ENCODE measurements at places on chromosomes 11 and 22.

DNA sequence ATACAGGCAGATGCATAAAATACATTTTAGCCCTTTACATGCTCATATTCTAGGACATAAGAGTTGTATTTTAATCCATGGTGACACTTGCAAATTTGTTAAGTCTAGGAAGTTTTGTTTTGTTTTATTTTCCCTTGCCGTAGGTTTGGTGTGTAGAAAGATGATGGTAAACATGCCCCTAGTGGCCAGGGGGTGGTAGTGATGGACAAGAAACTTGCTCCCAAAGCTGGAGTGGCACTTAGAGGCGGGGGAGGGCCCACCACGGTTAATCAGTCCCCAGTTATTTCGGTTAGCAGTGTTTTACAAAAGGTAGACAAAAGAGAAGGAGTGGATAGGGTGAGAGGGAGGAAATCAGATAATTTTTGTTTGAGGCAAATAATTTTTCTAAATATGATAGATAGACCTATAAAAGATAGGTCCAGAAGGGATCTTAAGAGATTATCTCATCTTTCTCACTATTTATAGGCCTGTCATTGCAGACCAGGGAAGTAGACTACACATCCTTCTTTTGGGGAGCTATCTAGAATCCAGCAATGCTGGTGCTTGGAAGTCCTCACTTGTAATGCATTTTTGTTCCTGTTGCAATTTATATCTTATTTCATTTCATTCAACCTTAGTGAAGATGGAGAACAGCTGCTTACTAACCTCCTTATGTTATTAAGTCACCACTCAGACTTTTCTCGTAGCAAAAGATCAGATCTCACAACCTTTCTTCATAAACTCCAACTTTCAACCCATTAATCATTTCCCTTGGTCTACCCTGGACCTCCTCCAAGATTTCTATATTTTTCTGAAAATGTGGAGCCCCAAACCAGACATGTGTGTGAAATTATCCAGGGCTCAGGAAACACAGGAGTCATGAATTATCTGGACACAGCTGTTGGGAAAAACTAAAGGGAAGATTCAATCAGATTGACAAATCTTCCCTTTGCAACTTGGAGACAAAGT lies 5.9 kb upstream of the BDNF start:
- no peak for DNase-seq

GRCh38 chr11:108715239-108715638 lies 50.4 kb downstream of the DDX10 start:
- no peak for DNase-seq

DNA sequence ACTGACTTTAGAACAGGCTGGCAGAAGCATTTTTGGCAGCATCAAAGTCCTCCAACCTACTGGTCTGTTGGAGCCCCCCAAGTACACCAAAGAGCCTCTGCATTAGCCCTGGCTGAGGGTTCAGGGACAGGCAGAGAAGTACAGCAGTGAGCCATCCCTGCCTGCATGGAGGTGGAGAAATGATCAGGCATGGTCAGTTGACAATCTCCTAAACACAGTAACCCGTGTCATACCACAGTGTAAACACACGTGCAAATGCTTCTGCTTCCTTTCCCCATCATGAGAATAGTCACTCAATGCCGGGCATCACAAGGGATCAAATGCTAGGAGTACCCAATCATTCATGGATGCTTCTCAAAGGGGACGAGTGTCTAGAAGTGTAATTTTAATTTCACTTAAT lies 8.2 kb downstream of the SERPIND1 start:
- DNase-seq = no peak

- DNase-seq = peak; percentile 27
These were observed 2.6 kb upstream of the UCP3 start for GRCh38 chr11:74011360-74012073.

DNA sequence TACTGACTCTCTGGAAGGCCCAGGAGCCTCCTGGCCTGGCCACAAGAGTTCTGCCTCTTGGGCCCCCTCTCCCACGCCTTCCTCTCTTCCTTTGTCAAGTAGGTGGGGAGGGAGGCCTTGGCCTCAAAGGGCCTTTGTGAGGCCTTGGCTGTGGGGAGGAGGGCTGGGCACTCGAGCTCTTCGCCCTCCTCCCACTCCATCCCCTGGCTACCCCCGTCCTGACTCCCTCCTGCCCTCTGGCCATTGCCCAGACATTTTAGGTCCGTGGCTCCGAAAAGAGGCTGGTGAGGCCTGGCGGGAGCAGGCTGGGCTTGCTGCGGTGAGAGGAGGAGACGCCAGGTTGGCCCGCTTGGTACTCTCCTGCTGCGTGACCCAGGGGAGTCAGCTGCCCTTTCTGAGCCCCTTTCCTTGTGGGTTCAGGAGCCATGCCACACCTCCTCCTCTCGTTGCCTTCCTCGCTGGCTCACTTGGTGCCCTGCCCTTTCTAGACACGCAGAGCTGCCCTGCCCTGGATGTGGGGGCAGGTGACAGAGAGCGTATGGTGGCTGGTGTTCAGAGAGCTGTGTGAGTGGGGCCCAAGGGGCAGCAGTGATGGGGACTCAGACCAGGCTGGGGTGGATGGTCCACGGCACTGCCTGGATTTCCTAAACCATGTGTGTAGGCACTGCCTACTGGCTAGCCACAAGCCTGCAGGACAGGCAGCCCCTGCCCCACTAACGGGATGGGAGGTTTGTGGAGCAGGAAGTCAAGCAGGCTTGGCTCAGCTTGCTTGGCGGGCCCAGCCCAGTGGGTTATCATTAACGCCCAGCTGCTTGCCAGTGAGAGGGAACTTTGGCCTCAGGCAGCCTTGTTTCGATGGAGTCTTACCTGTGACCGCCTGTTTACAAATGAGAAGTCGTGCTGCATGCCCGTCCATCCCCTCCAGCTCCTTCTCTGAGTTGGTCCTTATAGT lies 15.8 kb upstream of the OMP start:
- no peak for DNase-seq

DNA sequence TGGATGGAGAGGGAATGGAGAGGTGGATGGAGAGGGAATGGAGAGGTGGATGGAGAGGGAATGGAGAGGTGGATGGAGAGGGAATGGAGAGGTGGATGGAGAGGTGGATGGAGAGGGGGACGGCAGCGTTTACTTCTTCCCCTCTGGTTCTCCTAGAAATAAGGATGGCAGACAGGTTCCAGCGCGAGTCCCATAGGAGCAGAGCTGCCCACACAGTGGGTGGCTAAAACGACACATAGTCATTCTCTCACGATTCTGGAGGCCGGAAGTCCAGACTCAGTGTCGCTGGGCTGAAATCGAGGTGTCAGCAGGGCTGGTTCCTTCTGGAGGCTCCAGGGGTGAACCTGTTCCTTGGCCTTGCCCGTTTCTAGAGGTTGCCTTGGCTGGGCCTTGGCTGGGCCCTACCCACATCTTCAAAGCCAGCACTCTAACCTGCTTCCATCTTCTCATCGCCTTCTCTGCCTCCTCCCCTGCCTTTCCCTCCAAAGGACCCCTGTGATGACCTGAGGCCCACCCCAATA lies 12.7 kb upstream of the CTSD start:
- DNase-seq = no peak

DNA sequence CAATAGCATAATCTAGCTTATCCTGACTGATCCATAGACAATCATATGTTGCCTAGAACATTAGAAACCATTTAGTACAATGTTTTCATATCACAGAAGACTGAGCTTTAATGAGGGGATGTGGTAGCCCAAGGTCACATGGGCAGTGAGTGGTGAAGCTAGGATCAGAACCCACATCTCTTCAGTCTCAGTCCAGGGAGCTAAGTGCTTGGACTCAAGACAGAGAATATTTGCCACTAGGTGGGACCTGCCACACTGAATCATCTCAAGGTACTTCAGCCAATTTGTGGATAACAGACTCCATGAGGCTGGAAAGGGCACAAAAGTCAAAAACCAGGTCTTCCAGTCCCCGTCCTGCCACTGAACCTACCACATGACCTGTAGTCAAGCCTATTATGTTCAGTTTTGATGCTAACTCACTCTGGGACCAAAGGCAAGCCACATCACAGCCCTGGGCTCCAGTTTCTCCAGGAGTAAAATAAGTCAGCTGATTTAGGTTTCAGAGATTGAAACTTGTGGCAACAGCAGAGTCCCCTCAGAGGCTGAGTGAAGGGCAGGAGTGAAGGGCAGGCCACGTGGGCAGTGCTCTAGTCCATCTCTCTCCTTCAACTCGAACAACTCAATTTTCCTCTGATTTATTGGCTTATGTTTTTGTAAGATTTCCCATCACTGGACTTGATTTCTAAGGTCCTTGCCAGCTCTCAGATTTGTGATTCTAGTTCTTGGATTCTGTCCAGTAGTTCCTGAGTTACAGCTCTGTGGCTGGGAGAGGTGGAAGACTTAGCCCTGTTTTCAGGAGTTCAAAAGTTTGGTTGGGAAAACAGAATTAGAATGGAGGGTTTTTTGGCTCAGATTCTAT lies 84.6 kb upstream of the PHOX2A start:
- DNase-seq = no peak

GRCh38 chr11:2508793-2509192 lies 64.0 kb downstream of the KCNQ1 start:
- DNase-seq = no peak

DNA sequence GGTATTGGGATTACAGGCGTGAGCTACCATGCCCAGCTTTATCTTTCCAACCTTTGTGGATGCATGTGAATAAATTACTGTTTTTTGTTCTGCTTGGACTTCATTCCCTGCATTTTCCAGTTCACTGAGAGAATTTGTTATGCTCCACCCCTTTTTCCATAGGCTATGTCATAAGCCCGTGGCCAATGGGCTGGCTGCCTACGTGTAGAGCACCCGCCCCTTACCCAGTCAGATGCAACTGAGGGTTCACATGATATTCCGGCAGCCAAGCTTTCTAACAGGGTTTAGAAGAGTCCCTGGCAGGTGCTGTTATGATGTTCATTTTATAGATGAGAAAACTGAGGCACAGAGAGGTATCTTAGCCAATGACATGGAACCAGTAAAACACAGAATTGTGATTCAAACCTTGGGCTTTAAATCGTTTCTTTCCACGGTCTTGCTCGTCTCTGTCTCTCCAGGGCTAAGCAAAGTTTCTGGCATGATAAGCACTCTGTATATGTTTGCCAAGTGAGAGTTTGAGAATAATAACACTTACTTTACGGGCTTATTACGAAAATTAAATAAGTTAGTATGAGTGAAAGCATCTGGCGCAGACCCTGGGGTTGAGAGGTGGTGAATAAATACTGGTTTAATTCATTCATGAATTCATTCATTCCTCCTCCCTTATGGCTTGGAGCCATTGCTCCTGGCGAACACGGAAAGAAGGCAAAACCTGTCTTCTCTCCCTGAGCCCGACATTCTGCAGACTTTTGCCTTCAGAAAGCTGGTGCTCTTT lies 42.4 kb upstream of the RASD2 start:
- no peak for DNase-seq

DNA sequence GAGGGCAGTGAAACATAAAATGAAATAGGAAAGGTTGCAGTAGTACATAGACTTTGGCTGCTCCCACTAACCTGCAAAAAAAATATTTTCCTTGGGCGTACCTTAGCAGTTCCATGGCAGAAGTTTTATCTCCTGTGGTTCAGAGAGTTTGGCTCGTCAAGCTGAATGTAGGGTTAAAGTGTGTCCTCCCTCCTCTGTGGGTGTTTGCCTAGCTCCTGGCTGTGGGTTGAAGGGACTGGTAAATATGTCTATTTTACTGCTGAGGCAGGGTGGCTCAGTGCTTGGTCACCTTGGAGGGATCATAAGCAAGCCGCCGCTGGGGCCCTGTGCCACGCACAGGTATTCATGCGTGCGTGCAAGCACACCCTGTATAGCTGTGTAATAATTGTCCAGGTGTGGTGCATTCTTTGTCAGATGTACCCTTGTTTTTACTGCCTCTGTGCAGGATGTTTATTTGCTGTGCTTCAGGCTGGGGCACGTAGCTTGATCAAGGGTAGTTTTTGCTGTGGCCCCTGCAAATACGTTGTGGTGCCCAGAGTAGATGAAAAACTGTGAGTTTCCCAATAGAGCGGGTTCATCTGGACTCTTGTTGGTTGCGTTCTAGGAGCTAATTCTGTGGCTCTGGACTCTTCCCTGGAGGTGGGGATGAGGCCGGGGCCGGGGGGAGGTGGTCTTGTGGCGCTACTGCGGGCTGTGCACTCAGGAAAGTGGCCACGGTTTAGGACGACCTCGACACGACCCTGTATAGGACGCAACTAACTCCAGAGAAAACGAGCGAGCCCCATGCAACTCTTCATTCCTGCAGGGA lies 732 bp upstream of the SORL1 start:
- no peak for DNase-seq

DNA sequence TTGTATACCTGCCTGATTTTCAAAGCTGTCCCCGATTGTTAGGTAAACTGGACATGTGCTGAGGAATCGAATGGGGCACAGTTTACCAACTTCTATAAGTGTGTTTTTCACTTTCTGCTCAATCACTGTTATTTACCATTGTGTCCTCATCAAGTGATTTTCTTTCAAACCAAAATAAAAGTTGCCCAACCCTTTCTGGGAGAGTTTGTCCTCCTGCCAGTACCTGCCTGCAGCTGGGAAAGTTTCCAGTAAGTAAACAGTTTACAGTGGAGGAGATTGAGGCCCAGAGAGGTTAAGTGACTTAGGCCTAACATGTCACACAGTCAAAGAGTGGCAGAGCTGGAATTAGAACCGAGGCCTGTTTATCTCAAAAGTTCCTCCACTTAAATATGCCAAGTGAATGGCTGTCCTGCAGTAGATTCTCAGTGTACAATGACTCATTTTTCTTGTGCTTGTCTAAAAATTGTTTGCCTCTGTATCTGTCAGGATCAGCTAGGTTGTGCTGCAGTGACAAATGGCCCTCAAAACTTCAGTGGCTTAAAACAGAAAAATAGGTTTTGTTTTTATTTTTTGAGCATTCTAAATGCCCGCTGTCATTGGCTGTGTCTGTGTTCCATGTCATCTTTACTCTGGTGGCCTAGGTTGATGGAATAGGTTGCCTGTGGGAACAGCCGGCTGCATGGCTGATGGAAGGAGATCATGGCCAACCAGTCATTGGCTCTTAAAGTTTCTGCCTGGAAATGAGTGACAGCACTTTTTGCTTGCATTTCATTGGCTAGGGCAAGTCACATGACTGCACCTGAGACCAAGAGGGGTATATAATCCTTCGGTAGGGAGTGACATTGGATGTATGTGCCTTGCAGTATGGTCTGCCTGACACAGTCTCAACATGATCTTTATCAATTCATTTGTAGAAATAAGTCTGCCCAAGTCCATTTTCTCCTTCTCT lies 61.8 kb upstream of the CRYBB3 start:
- no peak for DNase-seq

GRCh38 chr11:1564535-1565172 lies 7.4 kb downstream of the DUSP8 start:
- no peak for DNase-seq

DNA sequence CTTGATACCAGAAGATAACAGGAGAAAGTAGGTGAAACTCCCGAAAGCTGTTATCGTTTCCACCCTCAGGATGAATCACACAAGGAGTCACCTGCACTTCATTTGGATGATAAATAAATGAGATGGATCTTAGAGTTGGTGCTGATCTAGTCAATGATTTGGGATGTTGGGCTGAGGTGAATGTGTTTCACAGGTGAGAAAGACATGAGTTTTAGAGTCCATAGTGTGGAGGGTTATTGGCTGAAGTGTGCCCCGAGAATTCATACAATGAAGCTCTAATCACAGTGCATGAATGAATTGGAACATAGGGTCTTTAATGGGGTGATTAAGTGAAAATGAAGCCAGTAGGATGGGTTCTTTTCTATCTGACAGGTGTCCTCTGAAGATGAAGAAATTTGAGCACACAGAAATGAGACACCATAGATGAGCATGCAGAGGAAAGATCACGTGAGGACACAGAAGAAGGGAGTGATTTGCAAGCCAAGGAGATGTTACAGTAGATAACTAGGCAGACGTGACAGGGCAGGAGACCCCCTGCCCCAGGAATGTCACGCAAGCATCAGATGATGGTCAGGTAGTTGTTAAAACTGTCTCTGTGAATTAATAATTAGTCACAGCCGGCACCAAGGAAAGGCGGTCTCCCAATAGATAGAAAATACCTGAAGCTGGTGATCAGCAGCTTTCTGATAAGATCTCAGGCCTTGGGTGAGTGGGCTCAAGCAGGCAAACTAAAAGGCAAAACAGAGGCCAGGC lies 60.3 kb upstream of the IGLL5 start:
- DNase-seq = no peak

Measured in activated T-cell treated with anti-CD3 and anti-CD28 coated beads, Interleukin-2, amount 50 U/mL, for 4 hours (primary cell).